ENCODE measurements at places on chromosomes 1 and 21. TPM values are rescaled to one million over a fixed set of nuclear protein-coding genes. Genes with fewer than 3 reads are reported as not detected.

DNA sequence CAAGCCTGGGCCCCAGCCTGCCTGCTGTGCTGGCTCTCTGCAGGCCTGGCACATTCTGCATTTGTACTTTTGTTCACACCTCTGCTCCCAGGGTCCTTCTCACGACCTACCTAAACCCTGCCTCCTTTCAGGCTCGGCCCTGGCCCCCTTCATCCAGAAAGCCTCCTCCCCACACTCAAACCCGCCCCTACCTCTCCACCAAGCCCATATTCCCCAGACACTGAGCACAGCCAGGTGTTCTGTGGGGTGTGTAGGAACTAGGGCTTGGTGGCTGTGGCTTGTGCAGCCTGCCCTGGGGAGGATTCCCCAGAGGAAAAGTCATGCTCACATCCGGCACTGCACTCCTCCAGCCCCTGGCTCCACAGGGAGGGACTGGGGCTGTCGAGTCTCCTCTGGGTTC is 8.2 kb upstream of the MIXL1 start:
- H3K36me3 ChIP-seq: no peaks in the 10 kb centered on the region
- H3K27ac ChIP-seq: no peak overlapping the region

DNA sequence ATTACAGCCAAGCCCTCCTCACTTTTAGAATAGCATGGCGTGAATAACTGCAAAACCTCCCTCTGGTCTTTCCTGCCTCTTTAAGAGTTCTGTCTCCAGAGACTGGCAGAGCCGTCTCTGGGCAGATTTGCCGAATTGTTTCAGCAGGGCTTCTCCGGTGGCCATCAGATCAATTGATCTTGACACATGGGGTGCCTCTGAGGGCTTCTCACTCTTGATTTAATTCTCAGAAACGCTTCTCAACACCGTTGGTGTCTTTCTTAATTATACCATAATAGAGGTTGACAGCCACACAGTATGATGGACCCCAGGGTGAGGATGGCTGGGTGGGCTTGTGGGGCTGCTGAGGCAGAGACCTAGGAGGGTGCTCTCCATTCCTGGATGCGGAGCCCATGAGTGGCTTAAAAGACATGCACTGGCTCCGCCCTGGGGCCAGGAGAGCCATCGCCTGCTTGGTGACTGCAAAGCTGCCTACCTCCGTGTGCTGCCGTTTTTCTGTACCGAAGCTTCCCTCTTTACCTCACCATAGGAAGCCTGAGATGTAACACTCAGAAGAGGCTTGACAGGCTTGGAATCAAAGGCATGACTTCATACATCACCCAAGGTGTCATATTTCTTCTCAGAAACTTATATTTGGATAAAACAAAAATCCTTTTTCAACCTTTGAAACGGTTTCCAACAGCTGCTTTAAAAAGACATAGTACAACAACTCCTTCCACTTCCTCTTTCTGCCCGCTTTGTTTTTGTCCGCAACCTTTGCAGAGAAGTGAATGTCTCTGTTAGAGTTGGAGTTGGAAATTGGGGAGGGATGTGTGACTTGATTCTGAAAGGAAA is 82.9 kb downstream of the GALNT2 start:
- peak overlapping the region; percentile 52 for H3K4me3 ChIP-seq
- H3K4me1 ChIP-seq: peaks cover 97% of the 10 kb centered on the region
- peak; percentile 88 for DNase-seq
- no peaks in the 10 kb centered on the region for H3K36me3 ChIP-seq

DNA sequence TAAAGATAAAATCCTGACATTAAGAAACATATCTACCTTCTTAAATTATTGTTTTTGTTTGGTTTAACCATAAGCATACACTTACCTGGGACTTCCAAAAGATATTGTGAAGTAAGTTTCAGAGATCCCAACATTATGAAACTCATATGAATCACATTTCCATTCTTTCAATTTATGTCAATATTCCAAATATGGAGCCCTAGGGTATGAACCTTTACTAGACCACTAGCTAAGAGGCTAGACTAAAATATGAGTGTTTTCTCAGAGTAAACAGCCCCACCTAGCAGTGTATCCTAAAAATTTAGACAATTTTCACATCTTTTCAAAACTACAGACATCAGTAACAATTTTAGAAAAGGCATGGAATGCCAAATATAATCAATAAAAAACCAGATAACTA is 24.4 kb downstream of the SCAF4 start:
- no peak overlapping the region for H3K4me3 ChIP-seq
- no peak for DNase-seq
- H3K36me3 ChIP-seq: peaks cover 28% of the 10 kb centered on the region
- no peaks in the 10 kb centered on the region for H3K27me3 ChIP-seq

GRCh38 chr1:5053744-5054143 is 399.3 kb downstream of the AJAP1 start:
- DNase-seq: no peak
- H3K4me1 ChIP-seq: no peaks in the 10 kb centered on the region
- H3K4me3 ChIP-seq: no peak overlapping the region
- no peak overlapping the region for H3K27ac ChIP-seq
- no peaks in the 10 kb centered on the region for H3K36me3 ChIP-seq

DNA sequence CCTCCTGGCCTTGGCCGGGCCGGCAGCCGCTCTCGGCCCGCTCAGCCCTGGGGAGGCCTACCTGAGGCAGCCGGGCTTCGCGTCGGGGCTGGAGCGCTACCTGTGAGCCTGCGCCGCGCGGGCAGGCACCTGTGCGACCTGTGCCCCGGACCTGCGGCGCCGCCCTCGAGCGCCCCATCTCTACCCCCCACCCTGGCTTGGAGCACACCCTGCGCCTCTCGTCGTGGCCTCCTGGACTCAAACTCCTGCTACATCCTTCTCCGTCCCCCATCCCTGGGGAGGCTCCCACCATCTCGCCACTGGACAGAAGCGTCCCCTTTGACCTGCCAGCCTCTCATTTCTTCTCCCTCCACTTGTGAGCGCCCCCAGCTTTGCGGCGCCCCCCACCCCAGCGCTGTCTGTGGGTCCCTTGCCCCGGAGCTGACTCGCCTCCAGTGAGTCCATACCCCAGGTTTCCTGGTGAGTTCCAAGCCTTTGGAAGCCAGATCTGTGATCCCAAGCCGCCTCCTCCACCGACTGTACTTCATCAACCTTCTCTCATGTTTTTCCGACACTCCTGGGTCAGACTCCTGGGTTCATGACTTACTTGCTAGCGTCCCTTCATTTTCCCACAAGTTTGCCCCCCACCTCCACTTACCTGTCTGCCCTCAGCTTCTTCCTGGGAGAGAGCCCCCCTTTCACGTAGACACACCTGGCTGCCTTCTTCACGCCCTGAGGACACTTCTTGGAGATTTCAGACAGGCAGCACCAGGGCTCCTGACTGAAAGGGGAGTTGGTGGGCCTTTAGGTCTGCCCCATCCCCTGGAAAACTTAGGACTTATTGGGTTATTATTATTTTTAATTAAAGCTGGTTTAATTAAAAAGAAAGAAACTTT is 1.3 kb downstream of the FOXE3 start:
- H3K27me3 ChIP-seq: no peaks in the 10 kb centered on the region
- H3K36me3 ChIP-seq: no peaks in the 10 kb centered on the region
- DNase-seq: no peak
- H3K27ac ChIP-seq: no peak overlapping the region

GRCh38 chr1:118254491-118255425 is 69.7 kb upstream of the SPAG17 start:
- H3K27ac ChIP-seq: no peak overlapping the region
- DNase-seq: no peak
- H3K27me3 ChIP-seq: no peaks in the 10 kb centered on the region
- H3K4me1 ChIP-seq: no peaks in the 10 kb centered on the region
- no peaks in the 10 kb centered on the region for H3K36me3 ChIP-seq
- H3K4me3 ChIP-seq: no peak overlapping the region

DNA sequence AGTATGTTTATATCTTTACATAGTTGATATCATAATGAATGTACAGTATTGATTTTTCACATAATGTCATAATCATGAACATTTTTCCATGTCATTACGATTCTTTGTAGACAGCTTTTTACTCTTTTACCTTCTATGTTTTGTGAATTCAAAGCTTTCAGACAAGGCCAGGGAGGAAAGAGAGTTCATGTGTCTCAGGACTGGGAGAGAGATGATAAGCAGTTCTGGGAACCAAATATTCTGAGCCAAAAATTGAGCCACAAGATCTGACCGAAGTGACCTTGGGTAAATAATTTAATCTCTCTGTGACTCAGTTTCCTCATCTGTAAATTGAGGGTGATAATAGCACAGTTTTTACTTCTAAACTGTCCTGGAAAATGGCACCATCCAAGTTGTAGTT is 31.8 kb downstream of the CSF1 start:
- no peak overlapping the region for H3K27ac ChIP-seq
- DNase-seq: no peak
- no peak overlapping the region for H3K4me3 ChIP-seq
- no peaks in the 10 kb centered on the region for H3K27me3 ChIP-seq
- H3K4me1 ChIP-seq: no peaks in the 10 kb centered on the region

DNA sequence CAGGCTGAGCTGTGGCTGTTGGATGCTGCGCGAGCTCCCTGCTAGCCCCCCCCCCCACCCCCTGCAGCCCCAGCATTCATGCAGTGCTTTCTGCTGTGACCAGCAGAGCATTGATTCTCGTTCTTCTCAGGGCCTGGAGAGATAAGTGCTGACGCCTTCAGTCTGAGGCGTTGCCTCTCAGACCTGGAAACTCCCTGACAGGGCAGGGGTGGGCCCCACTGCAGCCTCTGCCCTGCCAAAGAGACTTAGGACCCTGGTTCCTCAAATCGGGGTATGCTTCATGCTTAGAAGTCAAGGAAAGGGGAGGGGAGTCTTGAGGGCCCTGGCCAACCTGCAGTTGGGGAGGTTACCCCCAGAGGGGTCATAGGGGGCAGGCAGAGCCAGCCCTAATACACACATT is 38.5 kb downstream of the PTPRF start:
- H3K4me1 ChIP-seq: peaks cover 21% of the 10 kb centered on the region
- peaks cover 19% of the 10 kb centered on the region for H3K27me3 ChIP-seq
- DNase-seq: no peak

DNA sequence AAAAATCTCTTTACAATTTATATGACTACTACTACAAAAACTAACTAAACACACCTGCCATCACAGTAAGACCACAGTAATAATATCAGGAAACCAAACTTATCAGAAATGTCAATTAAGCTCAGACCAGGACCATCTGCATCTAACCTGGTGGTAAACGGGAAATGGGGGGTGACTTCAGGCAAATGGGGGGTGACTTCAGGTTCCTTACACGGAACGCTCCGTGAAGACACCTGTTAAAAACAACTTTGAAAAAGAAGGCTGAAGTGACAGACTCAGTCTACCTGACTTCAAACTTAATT is 15.8 kb downstream of the PRDM15 start:
- H3K4me1 ChIP-seq: no peaks in the 10 kb centered on the region
- H3K4me3 ChIP-seq: no peak overlapping the region
- peak overlapping the region; percentile 33 for H3K27ac ChIP-seq

DNA sequence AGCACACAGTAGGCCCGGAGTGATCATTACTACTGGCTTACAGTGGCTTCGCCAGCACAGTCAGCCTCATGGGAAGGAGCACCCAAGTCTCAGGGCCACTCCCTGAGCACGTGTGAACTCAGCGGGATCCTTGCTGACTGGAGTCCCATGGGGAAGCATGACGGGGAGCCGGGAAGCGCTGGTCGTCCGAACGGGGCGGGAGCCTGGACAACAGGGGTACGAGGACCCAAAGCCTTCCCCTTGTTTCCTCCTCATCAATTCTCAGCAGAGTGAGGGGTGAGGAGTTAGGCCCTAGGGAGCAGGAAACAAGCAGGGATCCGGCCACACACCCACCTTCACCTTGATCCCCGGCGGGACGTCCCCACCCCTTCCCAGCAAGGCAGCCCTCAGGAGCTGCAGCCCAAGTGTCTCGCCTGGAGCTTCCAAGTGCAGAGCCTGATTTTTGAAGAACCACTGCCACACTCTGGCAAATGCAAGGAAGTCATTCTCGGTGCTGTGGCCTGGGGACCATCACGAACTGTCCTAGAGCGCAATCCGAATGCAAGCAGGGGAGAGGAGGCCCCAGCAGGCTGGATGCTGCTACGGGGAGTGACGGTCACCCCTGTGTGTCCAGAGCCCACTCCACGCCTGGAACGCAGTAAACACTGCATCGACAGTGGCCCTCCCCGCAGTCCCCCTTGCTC is 35.5 kb downstream of the TOMM20 start:
- no peaks in the 10 kb centered on the region for H3K27me3 ChIP-seq
- H3K36me3 ChIP-seq: no peaks in the 10 kb centered on the region
- H3K4me3 ChIP-seq: no peak overlapping the region

DNA sequence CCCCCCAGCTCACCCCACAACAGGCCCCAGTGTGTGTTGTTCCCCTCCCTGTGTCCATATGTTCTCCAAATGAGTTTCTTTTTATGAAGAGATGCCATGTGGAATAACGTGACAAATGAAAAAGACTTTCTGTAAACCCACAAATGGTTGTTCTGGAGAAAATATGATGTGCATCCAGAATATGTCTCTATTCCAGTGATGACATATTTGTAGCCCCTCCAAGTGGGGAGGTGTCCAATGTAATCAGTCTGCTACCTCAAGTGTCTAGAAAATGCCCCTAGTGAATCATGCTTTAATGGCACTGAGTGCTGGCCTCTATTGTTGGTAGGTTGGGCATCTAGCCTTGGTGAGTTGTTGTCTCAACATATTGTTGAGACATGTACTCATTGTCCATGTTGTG is 179.6 kb downstream of the KCNK2 start:
- DNase-seq: no peak
- H3K27ac ChIP-seq: no peak overlapping the region
- H3K36me3 ChIP-seq: no peaks in the 10 kb centered on the region
- H3K4me1 ChIP-seq: no peaks in the 10 kb centered on the region

GRCh38 chr1:157659576-157660247 is 40.9 kb downstream of the FCRL3 start:
- H3K27me3 ChIP-seq: no peaks in the 10 kb centered on the region
- no peak for DNase-seq
- H3K36me3 ChIP-seq: no peaks in the 10 kb centered on the region
- H3K27ac ChIP-seq: no peak overlapping the region
- peaks cover 8% of the 10 kb centered on the region for H3K4me1 ChIP-seq
- H3K4me3 ChIP-seq: no peak overlapping the region

- no peaks in the 10 kb centered on the region for H3K4me1 ChIP-seq
- no peak overlapping the region for H3K4me3 ChIP-seq
- no peak for DNase-seq
- no peaks in the 10 kb centered on the region for H3K36me3 ChIP-seq
Measured at GRCh38 chr1:56803561-56804156, 15.5 kb downstream of the FYB2 start.

GRCh38 chr1:39196244-39197215 is 8.0 kb upstream of the MACF1 start:
- H3K4me1 ChIP-seq: peaks cover 96% of the 10 kb centered on the region
- peak overlapping the region; percentile 79 for H3K27ac ChIP-seq
- H3K4me3 ChIP-seq: no peak overlapping the region

GRCh38 chr1:61640531-61641530 is 84.1 kb downstream of the TM2D1 start:
- peaks cover 27% of the 10 kb centered on the region for H3K4me1 ChIP-seq
- H3K27ac ChIP-seq: peak overlapping the region; percentile 42
- peak overlapping the region; percentile 18 for H3K4me3 ChIP-seq
- no peaks in the 10 kb centered on the region for H3K36me3 ChIP-seq

The TRAF3IP3 gene
- 97.7 TPM for total RNA-seq

The PALMD gene
- total RNA-seq: 5.7 TPM

The KRTAP21-1 gene
- not detected for total RNA-seq

The PCP4L1 gene
- total RNA-seq: not detected

The CD164L2 gene
- not detected for total RNA-seq

The NR1I3 gene
- not detected for total RNA-seq

The LMNA gene
- total RNA-seq: 230 TPM
